ENCODE measurements at places on chromosomes 5 and 9. TPM values are rescaled to one million over a fixed set of nuclear protein-coding genes. Genes with fewer than 3 reads are reported as not detected.

The DAB2 gene
- total RNA-seq, result not detected

DNA sequence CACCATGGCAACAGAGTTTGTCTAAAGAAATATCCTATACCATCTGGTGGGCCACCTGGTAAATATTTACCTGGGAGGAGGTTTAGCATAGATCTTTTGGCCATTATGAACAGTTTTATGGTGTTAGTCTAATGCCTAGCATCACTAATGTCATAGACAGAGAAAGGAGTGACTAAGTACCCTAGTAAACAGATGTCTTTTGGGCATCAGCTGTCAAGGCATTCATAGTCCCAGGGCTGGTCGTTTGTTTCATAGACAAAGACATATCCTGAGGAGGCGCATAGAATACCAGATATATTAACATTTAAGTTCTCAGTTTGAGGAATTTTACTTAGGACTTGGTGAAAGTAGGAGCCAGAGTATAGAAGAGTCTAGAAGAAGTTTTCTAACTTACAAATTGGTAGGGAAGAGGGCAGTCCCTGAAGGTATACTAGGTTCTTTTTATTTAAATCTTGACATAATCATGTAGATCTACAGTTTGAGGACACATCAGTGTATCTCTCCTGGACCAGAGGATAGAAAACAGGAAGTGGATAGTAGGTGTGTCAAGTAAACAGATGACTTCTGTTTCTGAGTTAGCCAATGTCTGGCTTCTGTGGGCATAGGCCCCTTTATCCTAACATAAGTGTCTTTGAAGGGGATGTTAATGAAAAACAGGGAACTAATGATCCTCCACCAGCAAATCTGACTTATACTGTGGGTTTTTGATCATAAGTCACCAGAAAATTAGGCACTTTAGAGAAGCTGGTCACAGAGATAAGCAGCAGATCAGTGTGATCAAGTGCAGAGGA is 105.0 kb upstream of the PRSS3 start:
- no peak for DNase-seq

DNA sequence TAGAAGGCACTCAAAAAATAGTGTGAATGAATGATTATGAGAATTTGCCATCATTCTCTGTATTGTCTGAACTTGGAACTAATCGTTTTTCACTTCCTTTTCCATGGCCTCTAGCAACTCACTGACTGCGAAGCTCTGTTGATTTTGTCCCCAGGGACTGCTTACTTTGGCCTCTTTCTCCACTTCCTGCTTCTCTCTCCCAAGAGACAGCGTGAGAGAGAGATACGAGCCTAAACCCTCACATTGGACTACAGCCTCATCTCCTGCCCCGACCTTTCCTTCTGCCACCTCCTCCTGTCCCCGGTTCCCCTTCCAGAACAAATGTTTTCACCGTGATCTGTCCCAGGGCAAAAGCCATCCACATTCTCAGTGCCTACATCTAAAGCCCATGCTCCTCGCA is 300.8 kb upstream of the PANK3 start:
- no peak for DNase-seq

- no peak for DNase-seq
Measured at GRCh38 chr5:88877826-88878225, 5.2 kb downstream of the MEF2C start.

- DNase-seq, result no peak
Measured at GRCh38 chr5:82341325-82341724, 63.2 kb upstream of the RPS23 start.

The C9orf153 gene
- 0.40 TPM for total RNA-seq

GRCh38 chr5:158381614-158382160 is 522.7 kb upstream of the CLINT1 start:
- no peak for DNase-seq

DNA sequence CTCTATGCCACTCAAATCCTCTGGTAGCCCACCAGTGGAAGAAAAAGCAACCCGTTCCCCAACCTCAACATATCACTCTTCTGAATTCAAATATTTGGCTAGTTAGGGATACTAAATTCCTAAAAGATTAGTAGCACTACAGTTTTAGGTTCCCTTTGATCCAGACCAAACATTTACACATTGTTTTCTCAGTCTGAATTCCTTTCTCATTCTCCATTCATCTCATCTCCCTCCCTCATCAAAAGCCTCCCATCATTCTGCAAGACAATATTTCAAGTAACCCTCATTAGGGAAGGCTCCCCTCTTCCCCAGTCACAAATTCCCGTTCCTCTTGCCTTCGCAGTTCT is 26.3 kb downstream of the ADAM19 start:
- no peak for DNase-seq

DNA sequence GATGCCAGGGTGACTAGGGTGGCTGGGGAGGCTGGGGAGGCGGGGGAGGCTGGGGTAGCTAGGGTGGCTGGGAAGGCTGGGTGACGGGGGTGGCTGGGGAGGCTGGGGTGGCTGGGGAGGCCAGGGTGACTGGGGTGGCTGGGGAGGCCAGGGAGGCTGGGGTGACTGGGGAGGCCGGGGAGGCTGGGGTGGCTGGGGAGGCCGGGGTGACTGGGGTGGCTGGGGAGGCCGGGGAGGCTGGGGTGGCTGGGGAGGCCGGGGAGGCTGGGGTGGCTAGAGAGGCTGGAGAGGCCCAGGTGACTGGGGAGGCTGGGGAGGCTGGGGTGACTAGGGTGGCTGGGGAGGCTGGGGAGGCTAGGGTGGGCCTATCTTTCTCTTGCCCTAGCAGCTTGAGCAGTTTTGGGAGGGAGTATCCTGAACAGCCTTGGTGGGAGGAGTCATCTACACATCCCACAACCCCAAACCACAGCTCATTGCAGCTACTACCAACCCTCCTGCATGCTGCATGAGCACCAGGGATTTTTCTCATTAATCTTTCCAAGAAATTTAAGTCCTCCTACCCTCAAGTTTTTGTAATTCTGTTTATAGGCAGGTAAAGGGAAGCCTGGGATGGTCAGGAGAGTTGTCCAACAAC is 203.2 kb upstream of the IRX1 start:
- DNase-seq, result no peak

GRCh38 chr9:96612105-96612965 is 7.3 kb downstream of the CDC14B start:
- no peak for DNase-seq

GRCh38 chr5:116908537-116908936 is 333.9 kb upstream of the SEMA6A start:
- DNase-seq, result no peak

DNA sequence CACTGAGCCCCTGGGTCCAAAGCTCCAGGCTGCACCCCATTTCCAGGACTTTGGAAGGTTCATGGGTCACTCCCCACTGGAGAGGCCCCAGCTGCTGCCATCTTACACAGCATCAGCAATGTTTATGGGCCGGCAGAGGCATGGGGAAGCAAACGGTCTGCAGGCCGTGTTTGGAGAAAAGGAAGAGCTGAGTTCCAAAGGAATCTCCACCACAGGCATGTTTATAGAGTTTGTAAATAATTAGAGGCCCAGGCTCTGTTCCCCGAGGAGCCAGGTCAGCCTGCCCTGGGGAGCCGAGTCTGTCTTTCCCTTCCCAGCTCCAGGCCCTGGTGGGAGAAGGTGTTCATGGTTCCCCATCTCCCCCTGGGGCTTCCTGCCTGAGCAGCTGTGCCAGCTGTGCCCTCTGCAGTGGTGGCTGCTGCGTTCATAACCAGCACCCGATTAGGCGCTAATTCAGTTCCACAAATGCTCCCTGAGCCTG is 64.8 kb downstream of the COL27A1 start:
- DNase-seq, result no peak

The TXNDC8 gene
- total RNA-seq, result not detected

Measured in activated CD8-positive, alpha-beta T cell treated with anti-CD3 and anti-CD28 coated beads for 36 hours (primary cell).